GM18507 (cell line): ENCODE measurements at places on chromosomes 5 and 9.

GRCh38 chr5:101679816-101680215 lies 616.3 kb downstream of the SLCO4C1 start:
- no peak for DNase-seq

- DNase-seq, result no peak
These were observed 7.3 kb downstream of the ASTN2 start for GRCh38 chr9:117407436-117408022.

DNA sequence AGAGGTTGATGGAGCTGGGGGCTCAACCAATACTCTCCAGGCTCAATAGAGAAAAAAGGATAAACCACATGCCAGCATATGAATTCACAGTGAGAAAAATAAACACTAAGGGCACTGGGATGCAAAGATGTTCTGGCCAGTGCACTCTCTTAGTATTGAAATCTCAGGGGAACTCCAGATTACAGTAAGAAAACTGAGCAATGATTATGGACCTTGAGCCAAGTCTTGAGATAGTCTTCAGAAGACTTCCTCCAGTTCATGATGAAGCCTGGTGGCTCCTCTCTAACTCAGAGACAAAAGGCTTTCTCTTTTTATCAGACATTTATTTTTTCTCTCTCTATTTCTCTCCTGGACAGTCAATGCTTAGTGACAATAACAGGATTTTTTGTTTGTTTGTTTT lies 139.8 kb upstream of the SPEF2 start:
- DNase-seq, result no peak

GRCh38 chr5:108417166-108417670 lies 35.3 kb upstream of the FBXL17 start:
- DNase-seq, result no peak

GRCh38 chr5:130975299-130975698 lies 189.8 kb downstream of the HINT1 start:
- DNase-seq, result no peak

GRCh38 chr5:88691945-88692868 lies 190.8 kb downstream of the MEF2C start:
- no peak for DNase-seq

GRCh38 chr9:6433410-6433809 lies 20.4 kb downstream of the UHRF2 start:
- no peak for DNase-seq

GRCh38 chr5:98416541-98416940 lies 356.9 kb upstream of the RGMB start:
- no peak for DNase-seq

DNA sequence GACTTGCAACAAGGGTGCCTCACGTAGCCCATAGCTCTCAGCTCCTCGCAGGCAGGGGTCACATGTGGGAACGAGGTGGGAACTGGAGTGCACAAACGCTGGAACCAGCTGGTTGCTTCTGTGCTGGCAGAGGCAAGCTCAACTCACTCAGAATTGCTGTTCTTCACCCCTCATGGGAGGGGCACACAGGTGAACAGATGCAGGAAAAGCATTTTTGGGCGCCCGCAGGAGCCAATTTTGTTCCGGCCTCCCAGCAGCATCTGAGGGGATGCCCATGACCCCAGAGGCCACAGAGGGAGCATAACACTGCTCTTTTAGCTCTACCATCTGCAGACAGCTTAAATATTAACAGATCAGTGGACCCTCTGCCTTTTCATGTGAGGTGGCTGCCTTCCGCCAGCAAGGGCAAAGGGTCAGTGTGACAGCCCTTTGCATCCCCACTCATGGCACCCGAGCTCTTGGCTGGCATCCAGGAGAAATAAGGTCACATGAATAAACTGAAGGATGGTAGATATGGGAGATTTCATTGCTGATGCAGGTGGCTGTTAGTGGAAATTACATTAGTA lies 196.2 kb downstream of the SLCO4C1 start:
- DNase-seq, result no peak

DNA sequence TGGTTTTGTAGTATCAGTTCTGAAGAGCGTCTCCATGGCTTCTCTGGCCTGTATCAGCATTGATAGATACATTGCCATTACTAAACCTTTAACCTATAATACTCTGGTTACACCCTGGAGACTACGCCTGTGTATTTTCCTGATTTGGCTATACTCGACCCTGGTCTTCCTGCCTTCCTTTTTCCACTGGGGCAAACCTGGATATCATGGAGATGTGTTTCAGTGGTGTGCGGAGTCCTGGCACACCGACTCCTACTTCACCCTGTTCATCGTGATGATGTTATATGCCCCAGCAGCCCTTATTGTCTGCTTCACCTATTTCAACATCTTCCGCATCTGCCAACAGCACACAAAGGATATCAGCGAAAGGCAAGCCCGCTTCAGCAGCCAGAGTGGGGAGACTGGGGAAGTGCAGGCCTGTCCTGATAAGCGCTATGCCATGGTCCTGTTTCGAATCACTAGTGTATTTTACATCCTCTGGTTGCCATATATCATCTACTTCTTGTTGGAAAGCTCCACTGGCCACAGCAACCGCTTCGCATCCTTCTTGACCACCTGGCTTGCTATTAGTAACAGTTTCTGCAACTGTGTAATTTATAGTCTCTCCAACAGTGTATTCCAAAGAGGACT lies 1.5 kb downstream of the GPR21 start:
- DNase-seq, result no peak

DNA sequence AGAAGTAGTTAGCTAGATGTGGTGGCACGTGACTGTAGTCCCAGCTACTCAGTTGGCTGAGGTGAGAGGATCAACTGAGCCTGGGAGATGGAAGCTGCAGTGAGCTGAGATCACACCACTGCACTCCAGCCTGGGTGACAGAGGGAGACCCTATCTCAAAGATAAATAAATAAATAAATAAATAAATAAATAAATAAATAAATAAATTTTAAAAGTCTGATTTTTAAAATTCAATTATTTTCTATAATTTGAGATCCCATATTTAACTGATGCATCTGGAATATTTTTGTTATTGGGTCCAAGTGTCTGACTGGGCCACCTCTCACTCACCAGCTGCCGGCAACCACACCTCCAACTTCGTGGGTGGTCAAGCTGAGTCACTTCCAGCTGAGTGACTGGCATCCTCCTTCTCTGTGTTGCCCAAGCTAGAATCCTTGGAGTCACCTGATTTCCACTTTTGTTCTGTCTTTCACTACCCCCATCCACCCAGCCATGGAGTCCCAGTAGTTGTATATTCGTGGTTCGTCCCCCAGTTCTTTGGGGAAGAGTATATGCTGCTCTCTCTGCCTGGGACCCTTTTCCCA lies 70.9 kb downstream of the EGFLAM start:
- DNase-seq, result no peak

DNA sequence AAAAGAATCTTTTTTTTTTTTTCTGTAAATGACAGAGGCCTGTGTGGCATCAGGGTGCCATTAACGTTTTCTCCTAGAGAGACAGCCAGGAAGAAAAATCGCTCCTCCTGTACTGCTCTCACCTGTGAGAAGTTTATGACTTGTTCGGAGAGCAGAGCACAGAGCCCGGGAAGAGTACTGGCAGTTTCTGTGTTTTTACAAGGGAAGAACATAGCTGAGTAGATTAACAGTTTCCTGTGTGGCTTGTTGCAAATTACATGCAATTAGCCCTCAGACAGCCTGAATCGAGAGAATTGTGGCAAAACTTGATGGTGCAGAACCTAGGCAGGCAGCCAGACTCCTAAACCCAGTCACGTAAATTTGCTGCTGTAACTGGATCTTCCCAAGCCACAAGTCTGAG lies 32.1 kb downstream of the PRKACG start:
- no peak for DNase-seq

- no peak for DNase-seq
These were observed 131.0 kb downstream of the NSG2 start for GRCh38 chr5:174176511-174176910.

DNA sequence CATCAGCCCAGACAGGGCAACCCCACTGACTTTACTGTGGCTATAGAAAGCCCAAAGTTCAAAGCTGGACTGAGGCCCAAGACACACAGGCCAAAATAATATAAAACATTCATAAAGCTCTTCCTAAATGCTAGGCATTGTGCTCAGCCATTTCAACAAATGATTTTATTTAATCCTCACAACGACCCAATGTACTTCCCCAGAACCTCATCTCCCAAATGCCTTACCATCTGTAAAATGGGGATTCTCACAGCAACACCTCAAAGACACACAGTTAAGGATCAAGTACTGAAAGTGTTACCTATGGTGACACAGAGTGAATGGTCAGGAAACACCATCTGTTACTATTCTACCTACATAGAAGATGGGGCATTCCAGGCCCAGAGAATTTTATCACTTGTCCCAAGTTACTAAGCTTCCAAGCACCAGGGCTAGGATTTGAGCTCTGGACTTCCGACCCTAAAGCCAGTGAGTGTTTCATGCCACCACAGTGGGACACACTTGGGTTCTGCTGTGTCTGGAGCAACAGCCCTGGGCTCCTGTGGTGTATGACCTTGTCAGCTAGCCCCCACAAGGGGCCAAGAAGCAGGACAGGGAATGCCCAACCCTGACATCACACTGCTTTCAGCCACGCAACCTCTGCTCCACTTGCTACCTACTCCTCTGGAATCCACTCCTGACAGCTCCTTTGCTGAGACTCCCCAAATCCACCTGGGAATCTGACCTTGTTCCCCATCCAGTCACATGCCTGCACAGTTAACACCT lies 15.1 kb downstream of the SHB start:
- no peak for DNase-seq

DNA sequence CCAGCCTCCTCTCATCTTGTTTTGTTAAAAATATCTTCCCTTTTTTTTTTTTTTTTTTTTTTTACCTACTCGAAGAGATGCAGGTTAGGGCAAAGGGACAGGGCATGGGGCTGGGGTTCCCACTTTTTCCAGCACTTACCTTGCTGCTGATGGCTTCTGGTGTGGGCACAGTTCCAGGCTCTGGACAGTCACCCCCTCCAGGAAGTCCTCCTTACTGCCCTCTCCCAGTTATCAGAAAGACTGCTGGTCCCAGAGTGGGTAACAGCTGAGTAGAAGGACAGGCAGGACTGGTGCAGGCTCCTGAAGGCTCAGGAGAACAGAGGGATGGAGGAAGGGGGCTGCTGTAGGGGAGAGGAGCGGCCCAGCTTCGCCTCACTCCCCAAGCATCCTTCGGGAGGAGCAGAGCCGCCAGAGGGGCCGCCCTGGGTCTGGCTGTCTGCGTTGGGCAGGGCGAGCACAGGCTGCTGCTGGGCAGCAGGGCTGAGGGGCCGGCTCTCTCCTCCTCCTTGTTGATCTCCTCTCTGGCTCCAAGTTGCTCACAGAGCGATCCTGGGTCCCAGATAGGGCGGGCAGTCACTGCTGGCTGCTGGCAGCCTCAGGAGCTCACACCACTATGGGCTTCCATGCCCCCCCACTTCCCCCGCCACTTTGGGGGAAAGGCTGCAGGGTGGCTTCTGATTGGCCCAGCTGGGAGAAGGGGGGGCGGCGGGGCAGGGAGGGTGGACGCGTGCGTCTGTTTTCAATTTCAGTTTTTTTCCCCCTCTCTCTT lies at the start of gene PDGFRB:
Gene PDGFRB, minus strand, starts transcription at position 588 of the 769 bp plus-strand sequence. CDS start 18,798 bp downstream, outside the sequence.
- DNase-seq, result peak; percentile 22

DNA sequence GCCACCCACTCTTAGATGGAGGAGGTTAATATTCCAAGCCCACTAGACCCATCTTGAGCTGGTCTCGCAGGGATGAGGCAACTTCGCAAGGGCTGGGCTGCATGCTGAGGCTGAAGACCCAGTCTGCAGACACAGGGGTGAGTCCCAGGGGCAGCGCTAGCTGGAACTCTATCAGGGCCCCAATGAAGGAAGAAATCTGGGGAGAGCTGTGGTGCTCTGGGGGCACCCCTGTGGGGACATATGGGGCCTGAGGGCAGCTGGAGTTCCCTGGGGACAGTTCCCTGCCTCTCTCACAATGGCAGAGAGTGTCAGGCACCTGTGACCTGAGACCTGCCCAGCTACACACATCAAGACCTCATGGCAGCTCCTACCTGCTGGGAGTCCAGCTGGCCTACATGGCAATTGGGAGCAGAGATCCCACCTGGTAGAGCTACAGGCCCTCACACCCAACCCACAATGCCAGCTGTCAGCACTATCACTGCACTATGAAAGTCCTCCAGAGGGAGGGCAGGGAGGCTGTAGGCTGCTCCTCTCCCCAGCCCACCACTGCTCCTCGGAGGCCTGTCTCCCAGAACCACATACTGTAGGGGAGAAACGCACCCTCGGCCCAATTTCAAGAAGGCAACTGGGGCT lies 202.2 kb downstream of the GABBR2 start:
- DNase-seq, result no peak

GRCh38 chr9:89564346-89564878 lies 40.4 kb upstream of the GADD45G start:
- no peak for DNase-seq

GRCh38 chr9:117720555-117720954 lies 16.4 kb downstream of the TLR4 start:
- DNase-seq, result no peak

DNA sequence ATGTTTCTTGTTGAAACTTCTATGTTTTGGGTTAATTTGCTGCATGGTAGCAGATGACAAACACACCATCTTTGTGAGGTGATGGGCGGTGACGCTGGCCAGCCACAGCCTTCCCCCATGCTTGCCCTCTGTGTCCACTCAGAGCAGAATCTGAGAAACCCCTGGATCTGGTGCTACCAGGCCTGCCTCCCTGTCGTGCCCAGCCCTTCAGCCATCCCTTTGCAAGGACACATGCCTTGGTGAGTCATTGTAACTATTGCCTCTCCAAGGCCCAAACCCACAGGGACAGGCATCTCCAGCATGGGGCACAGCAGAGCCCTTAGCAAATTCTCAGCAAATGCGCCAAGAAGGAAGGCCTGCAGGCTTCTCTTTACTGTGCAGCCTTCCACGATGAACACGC lies 48.1 kb upstream of the FCN1 start:
- no peak for DNase-seq

DNA sequence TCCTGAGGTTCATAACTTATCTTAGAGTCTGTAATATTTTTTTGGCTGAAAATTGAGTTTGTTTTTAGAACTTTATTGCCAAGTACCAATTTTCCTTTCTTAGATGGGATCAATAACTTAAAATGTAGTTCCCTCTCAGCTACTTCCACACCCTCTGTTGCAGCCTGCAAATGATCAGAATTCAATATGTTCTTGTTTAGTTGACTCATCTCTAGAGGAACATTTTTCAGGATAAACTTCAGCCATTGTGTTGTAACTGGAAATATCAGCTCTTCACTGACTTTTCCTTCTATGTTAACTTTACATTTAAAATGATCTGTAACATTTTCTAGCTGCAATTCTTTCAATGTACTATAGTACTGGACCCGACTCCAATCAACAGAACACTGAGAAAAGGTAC lies 115.7 kb downstream of the ESM1 start:
- DNase-seq, result no peak

DNA sequence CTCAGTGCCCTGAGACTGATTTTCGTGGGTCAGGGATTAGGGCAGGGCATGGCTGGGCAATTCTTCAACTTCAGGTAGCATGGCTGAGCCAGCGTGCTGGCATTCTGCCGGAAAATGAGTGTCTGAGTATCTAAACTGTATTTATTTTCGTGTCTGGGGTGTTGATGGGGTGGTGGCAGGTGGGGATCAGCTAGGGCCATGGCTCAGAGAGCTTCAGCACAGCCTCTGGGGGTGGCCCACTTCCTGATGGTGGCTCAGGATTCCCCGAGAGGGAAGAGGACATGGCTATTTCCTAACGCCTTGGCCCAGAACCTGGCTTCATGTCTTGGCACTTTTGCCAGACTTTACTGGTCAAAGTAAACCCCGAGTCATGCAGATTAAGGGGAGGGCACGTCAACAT lies 260.5 kb downstream of the GADD45G start:
- no peak for DNase-seq

GRCh38 chr5:74169701-74170100 lies 470.8 kb downstream of the ENC1 start:
- no peak for DNase-seq
